ENCODE measurements at places on chromosomes 2 and 18.

DNA sequence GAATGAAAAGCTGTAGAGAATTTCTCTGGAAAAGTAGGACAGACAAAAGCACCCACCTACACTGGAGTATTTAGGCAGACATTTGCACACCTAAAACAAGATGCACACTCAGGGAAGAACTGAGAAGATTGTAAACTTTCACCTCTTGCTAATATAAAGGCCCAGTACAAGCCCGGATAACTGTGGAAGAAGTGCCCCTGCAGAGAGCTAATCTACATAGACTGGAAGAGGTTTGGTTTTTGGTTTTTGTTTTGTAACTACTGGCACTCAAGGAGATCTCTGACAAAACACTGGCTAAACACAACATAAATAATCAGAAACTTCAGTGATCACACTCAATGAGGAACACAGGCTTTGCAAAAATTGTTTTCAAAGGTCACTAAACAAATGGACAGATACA lies 782.2 kb upstream of the SLC8A1 start:
- DNase-seq: no peak

DNA sequence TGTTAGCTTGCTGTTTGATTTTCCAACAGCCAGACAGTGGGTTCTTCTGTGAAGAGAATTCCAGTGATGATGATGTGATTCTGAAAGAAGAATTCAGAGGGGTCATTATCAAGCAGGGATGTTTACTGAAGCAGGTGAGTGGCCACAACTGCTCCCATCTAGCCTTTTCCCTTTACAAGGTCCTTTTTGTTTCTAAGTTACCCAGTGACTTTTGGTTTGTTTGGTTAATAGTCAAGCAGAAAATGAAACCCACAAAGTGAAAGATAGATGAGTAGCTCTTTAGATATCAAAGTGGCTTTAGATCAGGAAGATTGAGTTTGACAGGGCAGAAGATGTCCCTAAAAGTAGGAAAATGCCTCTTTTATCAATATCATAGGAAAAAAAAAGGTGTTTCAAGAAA lies 23.3 kb downstream of the PLEK start:
- DNase-seq: no peak

DNA sequence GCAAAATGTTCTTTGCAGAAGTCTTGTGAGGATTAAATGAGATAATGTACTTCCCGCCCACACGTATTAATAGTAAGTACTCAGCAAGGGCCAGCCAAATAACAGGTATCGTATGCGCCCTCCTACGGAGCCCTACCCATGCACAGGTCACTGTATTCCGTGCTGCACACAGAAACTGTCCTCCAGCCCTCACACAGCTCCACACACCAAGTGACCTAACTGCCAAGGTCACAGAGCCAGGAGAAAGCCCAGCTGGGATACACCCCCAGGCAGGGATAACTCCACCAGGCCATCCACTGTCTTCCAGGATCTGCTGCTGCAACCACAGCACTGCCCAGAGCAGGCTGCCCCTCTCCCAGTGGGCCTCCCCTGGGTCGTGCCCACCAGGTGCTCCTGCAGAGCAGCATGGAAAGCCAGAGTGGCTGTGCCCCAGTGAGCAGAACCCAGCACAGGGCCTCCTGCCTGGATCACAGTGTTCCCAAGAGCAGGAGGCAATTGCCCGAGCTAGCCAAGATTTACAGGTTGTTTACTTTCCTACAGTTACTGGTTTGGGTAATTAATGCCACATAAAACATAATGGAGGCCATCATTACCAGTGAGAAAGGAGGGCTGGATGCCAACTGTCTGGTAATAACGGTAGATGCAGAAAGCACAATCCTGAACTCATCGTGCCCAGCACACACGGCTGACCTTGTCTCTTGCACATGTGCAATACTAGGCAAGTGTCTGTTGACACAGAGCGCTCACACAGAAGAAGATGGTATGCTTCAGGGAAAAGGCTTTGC lies 24.4 kb downstream of the TFCP2L1 start:
- no peak for DNase-seq

- no peak for DNase-seq
Observed at GRCh38 chr18:22678486-22678885, 254.6 kb upstream of the RBBP8 start.
